Astrocyte of the cerebellum (primary cell): ENCODE measurements at places on chromosomes 16 and 17.

DNA sequence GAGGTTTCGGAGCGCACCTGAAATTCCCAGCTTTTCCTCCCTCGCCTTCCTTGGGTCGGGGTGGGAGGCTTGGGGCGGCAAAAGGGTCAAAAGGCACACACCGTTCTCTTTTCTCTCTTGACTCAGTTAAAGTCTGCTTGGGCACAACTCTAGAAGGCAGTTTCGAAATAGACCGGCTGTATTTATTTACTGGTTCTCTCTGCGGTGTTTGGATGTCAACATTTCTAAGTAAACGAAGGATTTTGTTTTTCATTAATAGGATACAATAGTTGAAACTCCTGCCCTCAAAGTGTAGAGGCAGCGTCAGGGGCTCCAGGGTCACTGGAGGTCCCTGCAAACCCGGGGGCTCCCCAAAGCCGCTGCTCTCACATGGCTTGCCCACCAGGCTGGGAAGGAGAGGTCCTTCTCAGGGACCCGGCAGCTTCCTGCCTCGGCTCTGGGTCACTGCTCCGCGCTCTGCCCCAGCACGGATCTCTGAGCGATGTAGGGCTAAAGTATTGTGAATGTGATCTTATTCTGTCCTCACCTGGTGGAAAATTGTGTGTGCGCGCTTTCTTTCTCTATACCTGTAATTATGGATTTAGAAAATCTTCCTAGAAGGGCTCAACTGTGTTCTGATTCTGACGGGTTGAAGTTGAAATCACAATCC is 952 bp downstream of the BMERB1 start:
- DNase-seq = no peak

- no peak for DNase-seq
These were observed 156.2 kb downstream of the PPM1E start for GRCh38 chr17:58911741-58912343.

GRCh38 chr16:57316390-57317017 is 32.0 kb upstream of the PLLP start:
- DNase-seq = peak; percentile 81

DNA sequence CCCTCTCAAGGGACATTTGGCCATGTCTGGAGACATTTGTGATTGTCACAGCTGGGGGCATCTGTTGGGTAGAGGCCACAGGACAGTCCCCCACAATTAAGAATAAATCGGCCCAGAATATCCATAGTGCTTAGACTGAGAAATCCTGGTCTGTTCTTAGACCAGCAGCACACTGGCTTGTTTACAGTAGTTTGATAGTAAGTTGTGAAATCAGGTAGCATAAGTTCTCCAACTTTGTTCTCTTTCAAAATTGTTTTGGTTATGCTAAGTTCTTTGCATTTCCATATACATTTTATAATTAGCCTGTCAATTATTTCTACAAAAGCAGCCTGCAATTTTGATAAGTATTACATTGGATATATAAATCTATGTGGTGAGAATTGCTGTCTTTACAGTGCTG is 6.8 kb downstream of the MGRN1 start:
- DNase-seq = no peak

GRCh38 chr16:89242795-89243200 is 25.3 kb downstream of the ZNF778 start:
- DNase-seq = no peak

- DNase-seq = no peak
These were observed 20.0 kb downstream of the KSR1 start for GRCh38 chr17:27475981-27476895.
